ENCODE measurements at places on chromosomes 3 and 15.

- no peak for DNase-seq
Observed at GRCh38 chr3:110846971-110847370, 224.6 kb upstream of the NECTIN3 start.

GRCh38 chr15:57335719-57336118 lies 40.6 kb upstream of the CGNL1 start:
- DNase-seq = no peak

- no peak for DNase-seq
Observed at GRCh38 chr15:99099661-99100060, 5.2 kb upstream of the SYNM start.

- DNase-seq = no peak
Observed at GRCh38 chr3:66392966-66393332, 107.9 kb downstream of the LRIG1 start.

DNA sequence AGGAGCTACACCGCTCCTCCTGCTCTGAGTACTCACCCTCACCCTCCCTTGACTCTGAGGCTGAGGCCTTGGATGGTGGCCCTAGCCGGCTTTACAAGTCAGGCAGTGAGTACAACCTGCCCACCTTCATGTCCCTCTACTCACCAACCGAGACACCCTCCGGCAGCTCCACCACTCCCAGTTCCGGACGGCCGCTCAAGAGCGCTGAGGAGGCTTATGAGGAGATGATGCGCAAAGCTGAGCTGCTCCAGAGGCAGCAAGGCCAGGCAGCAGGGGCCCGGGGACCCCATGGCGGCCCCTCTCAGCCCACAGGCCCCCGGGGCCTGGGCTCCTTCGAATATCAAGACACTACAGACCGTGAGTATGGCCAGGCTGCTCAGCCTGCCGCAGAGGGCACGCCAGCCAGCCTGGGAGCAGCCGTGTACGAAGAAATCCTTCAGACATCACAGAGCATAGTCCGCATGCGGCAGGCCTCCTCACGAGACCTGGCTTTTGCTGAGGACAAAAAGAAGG lies 21.2 kb upstream of the APEH start:
- DNase-seq = no peak

- no peak for DNase-seq
Observed at GRCh38 chr3:32430900-32431299, 39.2 kb downstream of the CMTM7 start.

GRCh38 chr15:82272154-82272553 lies 9.5 kb downstream of the SAXO2 start:
- no peak for DNase-seq

- no peak for DNase-seq
Observed at GRCh38 chr3:108287146-108287545, 9.2 kb upstream of the HHLA2 start.

GRCh38 chr3:19202303-19202702 lies 54.0 kb downstream of the KCNH8 start:
- DNase-seq = no peak

DNA sequence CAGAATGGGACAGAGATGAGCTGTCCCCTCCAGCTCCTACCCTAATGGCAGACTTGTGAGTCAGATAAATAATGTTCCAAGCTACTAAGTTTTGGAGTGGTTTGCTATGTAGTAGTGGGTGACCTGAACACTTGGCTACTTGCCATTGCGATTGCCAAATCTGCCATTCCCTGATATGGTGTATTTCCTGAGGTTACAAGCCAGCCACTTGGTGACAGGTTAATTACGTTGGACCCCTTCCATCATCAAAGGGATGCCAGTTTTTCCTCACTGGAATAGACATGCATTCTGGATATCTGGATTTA lies 33.6 kb downstream of the MORF4L1 start:
- no peak for DNase-seq

GRCh38 chr3:133300102-133300501 lies 99.8 kb upstream of the BFSP2 start:
- no peak for DNase-seq

- DNase-seq = no peak
Observed at GRCh38 chr3:16461463-16462245, 51.8 kb downstream of the RFTN1 start.

GRCh38 chr3:124351430-124352148 lies 359.7 kb upstream of the ROPN1 start:
- DNase-seq = no peak

GRCh38 chr3:8519774-8520448 lies 18.3 kb downstream of the LMCD1 start:
- no peak for DNase-seq

GRCh38 chr3:31174079-31174478 lies 279.6 kb upstream of the GADL1 start:
- no peak for DNase-seq

DNA sequence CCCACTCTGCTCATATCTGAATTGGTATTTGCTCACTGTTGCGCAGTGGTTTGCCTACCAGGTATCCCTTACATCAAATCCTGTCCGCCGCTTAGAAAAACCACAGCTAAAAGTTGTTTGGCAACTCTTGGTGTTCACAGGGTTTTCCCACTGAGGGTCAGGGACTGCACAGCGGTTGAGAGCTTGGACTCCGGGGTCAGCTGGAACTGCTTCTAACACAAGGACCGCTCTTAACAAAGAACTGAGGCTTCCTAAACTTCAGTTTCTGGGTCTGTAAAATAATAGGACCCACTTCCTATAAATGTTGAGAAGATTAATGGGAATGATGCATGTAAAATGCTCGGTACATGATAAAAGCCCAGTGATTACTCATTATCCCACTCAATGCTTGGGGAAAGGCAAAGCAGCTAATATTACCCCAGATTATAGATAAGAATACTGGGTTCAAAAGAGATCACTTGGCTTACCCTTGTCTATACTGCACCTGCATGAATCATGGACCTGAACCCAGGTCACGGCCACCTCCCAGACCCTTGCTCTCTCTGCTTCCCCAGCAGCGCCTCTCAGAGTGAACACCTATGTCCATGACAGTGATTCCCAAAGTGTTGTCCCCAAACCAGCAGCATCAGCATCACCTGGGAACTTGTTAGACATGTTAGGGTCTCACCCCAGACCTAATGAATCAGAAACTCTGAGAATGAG lies 36.1 kb downstream of the LIPC start:
- DNase-seq = no peak

DNA sequence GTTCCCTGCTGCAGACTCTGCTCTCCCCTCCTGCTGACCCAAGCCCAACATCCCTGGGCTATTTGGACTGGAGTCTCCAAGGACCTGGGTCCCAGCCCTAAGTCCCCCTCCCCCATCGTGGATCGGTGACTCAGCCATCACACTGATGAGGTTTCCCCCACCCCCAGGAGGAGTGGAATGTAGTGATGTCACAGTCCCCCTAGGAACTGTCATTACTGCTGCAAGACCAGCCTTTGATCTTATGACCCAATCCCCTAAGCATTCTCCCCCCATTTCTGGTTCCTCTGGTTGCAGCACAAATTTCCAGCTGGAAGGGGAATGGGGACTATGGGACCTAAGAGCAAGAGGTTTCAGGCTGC lies 63.4 kb upstream of the CSPG4 start:
- DNase-seq = no peak

- DNase-seq = no peak
Observed at GRCh38 chr3:147669077-147669476, 259.9 kb downstream of the ZIC1 start.

GRCh38 chr3:169657351-169658124 lies 6.0 kb downstream of the MECOM start:
- no peak for DNase-seq

GRCh38 chr3:120129051-120129450 lies 34.8 kb upstream of the GSK3B start:
- no peak for DNase-seq

- no peak for DNase-seq
Observed at GRCh38 chr15:85534031-85534430, 153.6 kb downstream of the AKAP13 start.

DNA sequence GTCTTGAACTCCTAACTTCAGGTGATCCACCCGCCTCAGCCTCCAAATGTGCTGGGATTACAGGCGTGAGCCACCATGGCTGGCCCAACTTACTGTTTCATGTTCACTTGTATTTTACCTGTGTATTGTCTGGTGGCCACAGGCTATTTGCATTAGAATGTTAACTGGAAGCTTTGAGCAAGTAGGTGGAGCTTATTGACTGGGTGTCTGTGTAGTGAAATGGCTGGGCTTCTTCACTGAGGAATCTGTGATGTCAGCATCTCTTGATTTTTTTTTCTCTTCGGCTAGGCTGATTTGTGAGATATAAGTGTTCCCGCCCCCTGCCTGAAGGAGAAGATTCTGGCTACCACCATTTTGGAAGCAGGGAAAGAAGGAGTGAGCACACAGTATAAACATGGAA lies 237.8 kb upstream of the PEX5L start:
- DNase-seq = no peak

GRCh38 chr3:9216736-9217135 lies 32.7 kb downstream of the SRGAP3 start:
- no peak for DNase-seq

GRCh38 chr15:93566762-93567161 lies 477.8 kb upstream of the RGMA start:
- no peak for DNase-seq

DNA sequence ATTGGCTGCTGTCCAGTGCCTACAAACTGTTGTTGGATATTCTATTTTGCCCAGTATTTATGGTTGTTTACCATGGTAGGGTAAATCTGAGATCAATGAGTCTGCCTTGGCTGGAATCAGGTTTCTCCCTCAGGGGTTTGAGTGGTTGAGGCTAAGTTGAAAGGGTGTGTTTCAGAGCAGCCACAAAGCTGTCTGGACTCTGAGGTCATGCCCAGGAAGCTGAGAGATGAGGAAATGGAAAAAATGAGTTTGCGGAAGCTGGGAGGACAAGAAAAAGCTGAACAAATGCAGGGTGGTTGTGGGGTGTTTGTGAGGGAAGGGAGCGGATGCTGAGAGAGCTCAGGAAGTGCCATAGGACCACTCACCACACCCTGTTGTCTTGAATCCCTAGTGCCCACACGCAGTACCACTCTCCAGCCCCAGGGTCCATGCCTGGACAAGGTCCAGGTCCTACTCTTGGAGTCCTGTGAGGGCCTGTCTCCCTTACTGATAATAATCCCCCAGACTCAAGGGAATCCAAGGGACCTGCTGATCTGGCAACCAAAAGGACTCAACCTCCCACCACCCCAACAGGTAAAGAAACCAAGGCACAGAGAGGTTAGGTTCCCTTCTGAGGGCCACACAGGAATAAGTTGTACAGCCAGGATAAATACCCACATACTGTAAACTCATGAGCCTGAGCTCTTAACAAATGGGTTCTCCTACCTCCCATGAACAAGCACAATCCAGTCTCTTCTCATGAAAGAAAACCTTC lies 81.6 kb downstream of the PPCDC start:
- DNase-seq = no peak

DNA sequence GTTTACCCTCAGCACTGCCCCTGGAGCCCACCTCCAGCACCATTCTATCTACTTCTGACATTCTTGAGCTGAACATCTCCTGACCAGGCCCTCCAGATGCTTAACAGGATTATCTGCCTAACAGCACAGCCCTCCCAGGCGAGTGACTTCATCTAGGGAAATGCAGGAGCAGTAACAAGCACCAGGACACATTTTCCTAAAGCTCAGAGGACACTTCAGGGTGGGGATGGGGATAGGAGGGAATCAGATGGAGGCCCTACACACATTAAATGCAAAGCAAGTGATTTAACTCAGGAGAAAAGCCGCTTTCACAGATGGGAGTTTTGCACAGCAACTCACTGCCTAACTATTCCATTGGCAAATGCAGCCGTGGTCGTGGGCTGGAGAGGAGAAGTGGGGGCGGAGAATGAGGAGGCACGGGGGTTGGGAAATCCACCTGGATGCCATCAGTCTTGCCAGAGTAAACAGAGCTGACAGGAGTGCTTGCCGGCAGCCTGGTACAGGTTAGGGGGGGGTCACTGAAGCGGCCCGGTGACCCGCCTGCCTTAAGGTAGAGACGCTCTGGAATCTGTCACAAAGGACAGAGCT lies 21.3 kb upstream of the BNC1 start:
- no peak for DNase-seq

GRCh38 chr3:59992578-59992977 lies 942.8 kb upstream of the CFAP20DC start:
- no peak for DNase-seq

GRCh38 chr3:133162670-133163305 lies 124.6 kb downstream of the TMEM108 start:
- no peak for DNase-seq

GRCh38 chr15:90013503-90013937 lies 12.4 kb downstream of the ZNF710 start:
- DNase-seq = no peak

DNA sequence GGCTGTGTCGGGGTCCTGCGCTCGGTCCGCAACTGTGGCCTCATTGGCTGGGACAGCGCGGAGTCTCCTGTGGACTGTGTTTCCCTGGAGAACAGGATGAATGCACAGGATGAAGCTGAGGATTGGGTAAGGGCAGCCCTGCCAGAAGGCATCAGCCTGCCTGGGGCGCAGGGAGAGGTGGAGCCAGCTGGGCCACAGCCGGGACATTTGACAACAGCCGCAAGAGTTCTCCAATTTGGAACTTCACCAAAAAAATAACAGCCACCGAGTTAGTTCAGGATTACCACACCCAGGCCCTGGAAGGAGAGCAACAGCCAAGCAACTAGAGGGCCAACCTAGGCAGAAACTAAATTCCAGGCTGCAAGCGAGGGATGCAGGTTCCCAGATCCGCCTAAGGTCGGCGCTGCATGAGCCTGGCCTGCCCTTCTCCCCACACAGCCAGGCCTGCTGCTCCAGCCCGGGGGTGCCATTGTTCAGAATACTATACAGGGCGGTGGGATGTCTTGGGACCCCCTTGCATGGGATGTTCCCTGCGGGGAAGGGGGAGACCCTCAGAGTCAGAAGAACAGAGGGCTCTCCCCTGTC lies 229.3 kb downstream of the OCA2 start:
- DNase-seq = no peak

GRCh38 chr3:158569794-158570193 lies 1.2 kb upstream of the MLF1 start:
- DNase-seq = no peak

- no peak for DNase-seq
Observed at GRCh38 chr3:127003601-127004280, 20.8 kb downstream of the PLXNA1 start.

- no peak for DNase-seq
Observed at GRCh38 chr15:26967719-26968269, 3.2 kb upstream of the GABRG3 start.

DNA sequence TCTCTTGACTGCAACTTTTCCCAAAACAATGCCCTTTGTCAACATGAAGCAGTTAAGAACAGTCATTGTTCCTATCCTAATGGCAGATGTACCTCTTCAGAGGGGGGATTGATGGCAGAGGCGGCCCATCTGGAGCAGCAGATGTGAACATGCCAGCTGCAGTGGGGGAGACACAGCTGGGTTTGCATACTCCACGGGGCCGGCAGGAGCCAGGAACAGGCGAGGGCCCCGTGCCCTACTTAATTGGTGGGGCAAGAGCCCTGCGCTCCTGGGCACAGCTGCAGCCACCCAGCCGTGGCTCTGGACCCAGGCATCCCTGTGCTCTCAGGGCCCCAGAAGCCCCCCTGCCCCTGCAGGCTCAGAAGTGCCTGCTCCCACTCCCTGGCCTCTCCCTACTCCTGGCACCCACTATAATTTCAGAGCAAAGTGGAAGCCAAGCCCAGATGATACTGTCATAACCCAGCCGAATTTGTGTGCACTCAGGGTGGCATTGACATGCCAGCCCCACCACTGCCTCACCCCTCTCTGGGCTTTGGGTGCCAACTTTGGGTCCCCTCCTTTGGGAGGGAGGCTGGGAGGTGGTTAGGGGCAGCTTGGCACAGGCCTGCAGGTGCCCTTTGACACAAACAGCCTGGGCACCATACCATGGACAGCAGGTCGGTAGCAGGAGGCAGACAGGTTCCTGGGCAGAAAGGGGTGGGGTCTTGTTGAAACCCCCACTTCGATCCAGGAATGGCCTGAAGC lies 34.6 kb downstream of the ROPN1B start:
- DNase-seq = no peak
